ENCODE measurements at places on chromosomes 7 and 10.

- DNase-seq, result no peak
Measured at GRCh38 chr7:8637322-8637721, 203.9 kb downstream of the NXPH1 start.

DNA sequence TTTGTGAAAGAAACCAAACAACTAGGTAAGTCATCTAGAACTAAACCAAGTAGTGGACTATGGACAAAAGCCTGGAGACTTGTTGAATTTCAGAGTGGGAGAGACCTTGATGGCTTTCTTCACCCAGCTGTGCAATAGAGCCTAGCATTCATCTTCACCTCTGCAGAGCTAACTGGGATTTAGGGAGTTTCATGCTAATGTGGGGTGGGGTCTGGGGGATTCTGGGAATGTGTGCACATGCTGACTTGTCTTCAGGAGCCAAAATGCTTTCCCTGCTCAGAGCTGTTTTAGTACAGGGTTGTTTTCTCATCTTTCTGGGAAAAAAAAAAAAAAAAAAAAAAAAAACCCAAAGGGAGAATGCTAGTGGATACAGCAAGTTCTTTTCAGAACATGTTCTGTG is 81.3 kb upstream of the ARHGAP21 start:
- DNase-seq, result no peak

DNA sequence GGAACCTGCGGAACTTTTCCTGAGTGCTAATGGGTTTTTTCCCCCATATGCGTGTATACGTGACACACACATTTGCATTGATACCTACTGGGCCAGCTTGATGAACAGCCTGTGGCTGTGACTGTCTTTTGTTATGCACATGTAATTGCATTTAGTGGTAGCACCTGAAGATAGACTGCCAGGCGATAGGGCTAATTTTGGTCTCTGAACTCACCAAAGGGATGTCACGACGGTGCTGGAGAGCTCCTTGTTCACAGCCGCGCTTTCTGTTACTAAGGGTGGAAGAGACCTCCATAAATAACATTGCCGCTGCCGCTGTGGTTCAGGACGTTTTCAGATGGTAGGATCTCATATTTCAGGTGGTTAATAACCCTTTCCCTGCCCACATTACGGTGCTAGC is 133.2 kb downstream of the CAMK1D start:
- DNase-seq, result no peak

DNA sequence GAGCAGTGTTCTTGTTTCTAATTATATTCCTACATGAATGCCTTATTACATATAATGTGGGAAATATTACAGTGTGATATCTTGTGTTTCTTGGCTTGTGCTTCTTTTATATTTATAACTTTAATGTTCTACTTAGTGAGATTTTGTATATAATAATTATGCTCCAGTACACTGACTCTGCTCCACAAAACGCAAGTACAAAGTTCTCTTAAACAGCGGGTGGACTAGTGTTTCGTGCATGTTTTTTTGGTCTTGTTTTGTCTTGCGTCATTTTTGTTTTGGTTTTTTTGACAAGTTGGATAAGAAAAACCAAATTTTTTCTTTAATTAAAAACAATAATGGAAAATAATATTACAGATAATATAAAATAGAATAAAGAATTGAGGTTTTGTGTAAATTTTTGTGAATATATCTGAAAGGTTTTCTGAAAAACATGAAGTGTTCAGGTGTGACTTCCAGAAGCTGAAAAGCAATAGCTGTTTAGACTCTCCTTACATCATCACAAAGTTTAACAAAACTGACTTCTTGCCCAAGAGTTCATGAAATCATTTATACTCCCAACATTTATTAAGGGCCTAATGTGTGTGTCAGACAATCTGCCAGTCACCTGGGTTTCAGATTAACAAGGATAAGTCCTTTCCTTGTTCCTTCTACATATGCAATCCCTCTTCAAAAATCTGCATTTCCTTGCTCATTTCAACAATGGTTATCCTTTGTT is 331.8 kb downstream of the LRRTM3 start:
- DNase-seq, result peak; percentile 46

GRCh38 chr10:98795467-98795866 is 348.7 kb upstream of the HPS1 start:
- DNase-seq, result no peak

DNA sequence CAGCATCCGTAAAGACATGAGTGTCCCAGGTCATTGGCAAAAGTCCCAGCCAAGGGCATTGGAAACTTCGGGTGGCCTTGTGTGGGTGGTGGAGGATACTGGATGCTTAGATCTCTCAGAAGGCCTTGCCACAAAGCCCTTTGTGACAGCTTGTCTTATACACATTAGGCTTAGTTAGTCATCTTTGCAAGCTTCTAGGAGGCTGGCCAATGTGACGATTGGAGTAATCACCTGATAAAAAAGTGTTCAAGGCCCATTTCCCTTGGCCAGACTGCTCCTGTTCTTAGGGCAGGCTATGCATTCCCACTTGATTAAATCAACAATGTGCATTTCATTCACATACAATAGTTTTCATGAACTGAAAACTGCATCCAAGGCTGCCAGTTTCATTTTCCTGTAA is 26.9 kb downstream of the NPS start:
- DNase-seq, result no peak

DNA sequence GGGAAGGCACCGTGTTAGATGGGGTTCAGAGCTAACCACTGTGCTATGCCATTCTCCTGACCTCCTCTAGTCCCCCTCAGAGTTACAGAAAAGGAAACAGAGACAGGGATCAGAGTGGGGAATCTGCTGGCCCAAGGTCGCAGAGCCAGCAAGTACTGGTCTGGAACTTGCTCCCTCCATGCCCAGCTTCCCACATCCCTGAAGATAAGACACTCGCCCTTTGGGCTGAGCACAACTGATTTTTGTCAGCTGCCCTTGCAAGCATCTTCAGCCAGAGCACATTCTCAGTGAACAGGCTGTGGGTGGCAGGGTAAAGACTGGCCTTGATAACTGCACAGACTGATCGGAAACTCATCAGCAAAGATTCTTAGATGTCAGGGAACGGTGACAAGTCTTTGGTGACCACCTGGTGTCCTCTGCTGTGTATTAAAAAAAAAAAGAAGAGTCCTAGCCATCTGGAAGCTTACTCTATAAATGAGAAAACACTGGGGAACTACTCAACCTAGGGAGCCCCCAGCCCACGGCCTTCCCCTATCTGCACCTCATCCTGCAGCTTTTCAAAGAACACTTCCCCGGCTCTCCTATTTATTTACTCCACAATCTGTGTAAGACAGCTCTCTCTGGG is 1.3 kb upstream of the SORBS1 start:
- DNase-seq, result no peak

- no peak for DNase-seq
Measured at GRCh38 chr7:139180700-139181311, 50.2 kb upstream of the UBN2 start.

GRCh38 chr7:41438705-41439514 is 264.0 kb downstream of the INHBA start:
- no peak for DNase-seq

DNA sequence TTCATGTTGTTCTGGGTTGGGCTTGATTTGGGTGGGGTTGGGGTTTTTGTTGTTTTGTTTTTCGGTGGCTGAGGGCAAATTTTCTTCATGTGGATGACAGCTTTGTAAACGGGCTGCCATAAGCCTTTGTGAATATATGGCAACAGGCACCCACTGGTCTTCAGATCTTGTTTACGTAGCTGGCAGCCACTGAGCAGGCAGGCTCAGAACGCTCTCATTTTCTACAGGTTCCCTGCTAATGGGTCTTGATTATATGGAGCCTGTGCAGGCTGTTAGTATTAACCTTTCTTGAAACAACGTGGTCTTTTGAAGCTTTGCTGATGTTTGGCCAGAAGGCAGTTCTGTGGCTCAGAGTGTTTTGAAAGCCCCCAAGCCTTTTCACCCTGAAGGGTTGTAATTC is 199.7 kb downstream of the TNS3 start:
- no peak for DNase-seq

GRCh38 chr7:50657341-50657873 is 92.2 kb upstream of the DDC start:
- DNase-seq, result no peak
